GM04504 (cell line): ENCODE measurements at places on chromosomes 4 and X.

DNA sequence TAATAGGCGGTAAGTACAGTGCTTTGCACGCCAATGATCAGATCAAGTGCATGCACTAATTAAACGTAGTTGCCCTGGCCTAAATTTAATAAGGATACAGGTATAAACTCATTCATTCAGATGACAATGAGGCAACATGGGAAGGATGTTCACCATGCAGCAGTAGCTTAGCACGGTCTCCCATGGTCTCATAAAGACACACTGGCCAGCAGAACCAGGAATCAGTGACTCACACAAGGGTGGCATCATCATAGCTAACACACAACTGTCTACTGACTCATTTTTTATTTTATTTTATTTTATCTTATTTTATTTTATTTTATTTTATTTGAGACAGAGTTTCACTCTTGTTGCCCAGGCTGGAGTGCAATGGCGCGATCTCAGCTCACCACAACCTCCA lies 42.7 kb downstream of the TMEM156 start:
- peak; percentile 14 for DNase-seq

DNA sequence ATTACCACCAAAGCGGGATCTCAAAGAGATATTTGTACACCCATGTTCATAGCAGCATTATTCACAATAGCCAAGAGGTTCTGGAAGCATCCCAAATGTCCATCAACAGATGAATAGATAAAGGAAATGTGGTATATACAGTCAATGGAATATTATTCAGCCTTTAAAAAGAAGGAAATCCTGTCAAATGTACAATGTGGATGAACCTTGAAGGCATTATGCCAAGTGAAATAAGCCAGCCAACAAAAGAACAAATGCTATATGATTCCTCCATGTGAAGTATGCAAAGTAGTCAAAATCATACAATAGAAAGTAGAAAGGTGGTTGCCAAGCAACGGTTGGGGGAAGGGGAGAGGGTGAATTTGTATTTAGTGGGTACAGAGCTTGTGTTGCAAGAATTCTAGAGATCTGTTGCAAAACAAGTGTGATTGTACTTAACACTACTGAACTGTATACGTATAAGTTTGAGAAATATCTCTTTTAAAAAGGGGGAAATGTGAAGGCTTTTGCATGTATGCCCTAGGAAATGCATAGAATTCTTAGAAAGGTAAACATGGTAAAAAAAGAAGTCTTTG lies 5.0 kb upstream of the ZRSR2 start:
- no peak for DNase-seq

DNA sequence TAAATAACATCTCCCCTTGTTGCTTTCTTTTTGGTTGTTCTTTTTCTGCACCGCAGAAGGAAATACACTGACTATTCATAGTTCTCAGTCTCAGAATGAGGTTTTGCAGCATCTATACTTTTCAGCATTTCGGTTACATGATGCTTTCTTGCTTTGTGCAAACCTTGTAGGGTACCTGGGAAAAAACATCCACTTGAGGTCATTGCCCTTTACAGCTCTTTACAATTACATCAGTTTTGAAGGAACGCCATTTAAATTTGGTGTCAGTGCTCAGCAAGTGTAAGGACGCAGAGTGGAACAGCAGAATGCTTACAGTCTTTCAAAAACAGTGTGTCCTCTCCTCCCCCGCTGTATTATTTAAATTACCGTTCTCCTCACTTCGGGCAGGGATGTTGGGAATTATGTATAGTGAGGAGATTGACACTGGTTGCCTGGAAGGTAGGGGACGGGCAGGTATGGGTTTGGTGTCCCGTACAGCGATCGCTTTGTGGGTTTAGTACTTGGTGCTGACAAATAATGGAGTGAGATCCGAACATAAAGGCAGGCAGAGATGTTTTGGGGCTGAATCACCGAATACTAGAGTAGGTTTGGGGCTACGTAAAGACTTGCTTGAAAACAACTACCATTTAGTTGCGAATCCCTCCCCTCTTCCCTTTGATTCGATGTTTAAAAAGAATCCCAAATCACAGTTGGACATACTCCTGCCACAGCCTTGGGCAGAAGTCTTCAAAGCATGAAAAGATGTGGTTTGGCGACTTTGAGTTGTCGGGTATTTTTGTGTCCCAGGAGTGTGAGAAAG lies 2.0 kb upstream of the NKX3-2 start:
- no peak for DNase-seq

- DNase-seq, result no peak
Observed at GRCh38 chrX:73767017-73767416, 204.0 kb downstream of the CHIC1 start.

DNA sequence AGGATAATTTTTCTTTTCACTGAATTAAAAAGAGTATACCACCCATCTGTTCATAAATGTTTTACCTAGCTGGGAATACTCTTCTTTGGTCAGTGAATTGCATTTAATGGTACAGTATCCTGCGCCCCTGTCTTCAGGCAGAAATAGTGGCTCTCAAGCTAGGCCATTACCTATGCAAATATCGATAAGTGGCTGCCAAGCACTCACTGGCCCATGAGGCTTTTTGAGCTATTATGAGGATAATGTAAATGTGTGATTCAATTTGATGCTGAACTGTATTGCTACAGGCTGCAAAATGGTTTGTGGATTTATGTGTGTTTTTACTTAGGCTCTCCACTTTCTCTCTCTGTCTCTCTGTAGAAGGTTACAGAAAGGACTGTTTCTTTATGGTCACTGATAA lies 30.1 kb upstream of the MTMR1 start:
- DNase-seq, result no peak

DNA sequence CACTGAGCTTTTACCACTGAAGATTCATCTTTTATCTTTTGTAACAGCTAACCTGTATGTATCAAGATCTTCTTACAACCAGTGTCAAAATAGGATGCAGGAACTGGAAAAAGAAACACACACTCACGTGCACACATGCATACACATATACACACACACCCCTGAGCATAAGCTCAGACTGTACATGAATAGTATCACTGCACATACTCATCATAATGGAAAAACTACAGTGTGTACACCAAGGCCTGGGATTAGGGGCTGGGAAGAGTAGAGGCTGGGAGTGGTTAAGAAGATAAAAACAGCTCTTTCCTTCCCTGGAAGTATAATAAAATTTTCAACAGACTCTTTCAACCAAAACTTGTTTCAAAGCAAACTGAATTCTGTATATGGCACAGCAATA lies 73.4 kb downstream of the RELL1 start:
- no peak for DNase-seq

DNA sequence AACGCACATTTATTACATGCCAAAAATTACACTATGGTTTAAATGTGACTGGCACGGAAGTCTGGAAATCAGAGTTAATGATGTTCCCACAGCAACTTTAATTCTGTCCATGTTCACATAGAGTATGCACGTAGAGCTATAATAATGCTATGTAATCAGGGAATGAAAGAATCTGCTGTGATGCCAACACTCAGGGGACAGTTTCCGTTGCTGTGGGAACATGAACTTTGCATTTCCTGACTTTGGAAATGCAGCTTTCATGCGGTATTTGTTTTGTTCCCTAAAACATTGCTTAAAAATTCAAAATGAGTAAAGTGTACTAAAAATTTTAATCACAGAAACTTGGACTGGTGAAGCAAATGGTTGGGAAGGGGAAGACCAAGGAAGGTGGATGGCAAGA lies 65.7 kb downstream of the MAGEA1 start:
- no peak for DNase-seq

- no peak for DNase-seq
Observed at GRCh38 chrX:54530357-54530900, 410 bp downstream of the GNL3L start.

GRCh38 chr4:109914322-109914721 lies 1.6 kb downstream of the EGF start:
- no peak for DNase-seq

DNA sequence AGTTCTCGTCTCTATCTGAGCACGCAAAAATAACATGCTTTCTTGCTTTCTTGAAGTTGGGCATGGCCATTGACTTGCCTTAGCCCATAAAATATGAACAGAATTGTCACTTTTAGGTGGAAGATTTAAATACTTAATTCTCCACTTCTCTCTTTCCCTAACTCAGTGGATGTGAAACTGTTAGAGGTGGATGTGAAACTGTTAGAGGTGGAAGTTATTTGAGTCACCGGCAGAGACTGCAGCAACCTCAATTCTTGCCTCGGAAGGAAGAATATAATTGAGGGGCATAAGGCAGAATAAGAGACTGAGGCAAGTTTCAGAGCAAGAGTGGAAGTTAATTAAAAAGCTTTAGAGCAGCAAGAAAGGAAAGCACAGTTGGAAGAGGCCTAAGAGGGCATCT lies 2.8 kb upstream of the PARM1 start:
- no peak for DNase-seq

GRCh38 chrX:30777575-30777974 lies 111.5 kb downstream of the TAB3 start:
- no peak for DNase-seq

GRCh38 chr4:169018406-169018805 lies 8.4 kb upstream of the CBR4 start:
- DNase-seq, result no peak

DNA sequence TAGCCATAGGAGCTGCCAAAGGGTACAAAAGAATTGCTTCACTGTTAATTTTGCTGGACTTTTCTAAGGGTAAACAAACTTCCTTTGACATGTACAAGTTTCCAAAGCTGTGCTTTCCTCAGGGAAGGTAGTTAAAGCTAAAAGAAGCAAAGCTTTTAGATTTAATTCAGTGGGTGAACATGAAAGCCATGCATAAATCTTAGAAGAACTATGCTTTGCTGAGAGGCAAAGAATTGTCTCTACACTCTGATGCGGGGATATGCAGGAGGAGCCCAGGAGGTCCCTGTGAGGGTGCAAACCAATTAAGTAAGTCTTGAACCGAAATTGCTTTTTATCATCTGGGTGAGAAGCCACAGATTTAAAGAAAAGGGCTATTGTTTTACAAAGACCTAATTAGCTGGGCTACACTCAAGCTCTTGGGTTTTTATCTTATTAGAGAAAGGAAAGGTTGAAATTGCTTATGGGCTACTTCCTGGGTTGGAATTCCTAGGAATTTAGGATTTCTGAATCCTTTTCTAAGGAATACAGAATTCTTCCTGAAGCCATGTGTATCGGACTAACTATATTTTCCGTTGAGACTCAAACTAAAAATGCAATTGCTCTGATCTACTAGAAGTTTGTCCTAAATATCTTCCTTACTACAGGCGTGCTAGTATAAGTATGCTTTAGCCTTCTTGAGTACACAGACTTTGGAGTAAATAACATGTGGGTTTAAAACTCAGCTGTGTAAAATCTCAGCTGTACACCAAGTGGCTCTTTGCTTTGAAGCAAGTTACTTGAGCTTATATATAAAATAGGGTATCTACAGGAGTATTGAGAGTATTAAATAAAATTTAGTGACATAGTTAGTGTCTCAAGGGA lies 188.4 kb upstream of the ANK2 start:
- no peak for DNase-seq

- DNase-seq, result no peak
Observed at GRCh38 chr4:13493793-13494192, 9.7 kb upstream of the RAB28 start.

DNA sequence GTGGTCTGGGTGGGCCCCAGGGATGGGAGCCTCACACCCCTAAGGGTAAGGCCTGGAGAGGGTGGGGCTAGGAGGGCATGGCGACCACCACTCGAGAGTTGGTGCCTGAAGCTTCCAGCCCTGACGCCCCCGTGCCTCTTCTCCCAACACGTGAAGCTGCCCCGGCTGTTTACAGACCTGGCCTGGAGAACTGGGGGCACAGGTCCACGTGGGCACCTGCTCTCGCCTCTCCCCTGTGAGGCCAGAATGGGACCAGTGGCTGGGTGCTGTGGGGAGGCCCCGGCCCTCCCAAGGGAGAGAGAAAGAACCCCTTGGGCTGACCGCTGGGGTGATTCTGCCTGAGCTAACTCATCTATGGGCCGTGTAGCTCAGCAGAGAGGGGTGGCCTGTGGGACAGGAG lies 15.5 kb downstream of the NAT8L start:
- no peak for DNase-seq

- no peak for DNase-seq
Observed at GRCh38 chrX:55159551-55159950, 60.6 kb upstream of the PAGE5 start.

DNA sequence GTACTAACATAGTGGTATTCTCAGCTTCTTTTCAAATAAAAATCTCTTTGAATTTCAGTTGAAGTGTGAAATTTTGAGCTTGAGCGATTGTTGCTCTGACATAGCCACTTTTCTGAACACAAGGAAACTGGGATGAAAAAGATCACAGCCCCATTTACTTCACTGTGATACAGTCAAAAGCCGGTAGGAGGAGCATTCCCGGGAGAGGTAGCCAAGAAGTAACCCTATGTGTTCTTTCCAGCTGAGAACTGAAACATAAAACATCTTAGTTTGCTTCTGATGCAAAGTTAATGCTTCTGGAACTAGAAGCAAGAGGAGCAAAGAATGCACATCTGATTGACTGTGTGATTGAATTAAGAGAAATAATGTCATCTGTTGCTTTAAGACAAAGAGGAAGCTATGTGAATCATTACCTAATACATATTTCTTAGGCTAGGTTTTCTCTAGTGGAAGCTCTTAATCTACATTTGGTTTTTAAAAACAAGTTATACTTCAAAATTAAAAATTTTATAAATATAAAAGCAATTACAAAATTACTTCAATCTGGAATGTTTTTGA lies 88.3 kb upstream of the UNC5C start:
- DNase-seq, result no peak

GRCh38 chr4:61400439-61401038 lies 200.4 kb downstream of the ADGRL3 start:
- DNase-seq, result no peak

GRCh38 chrX:52082578-52082977 lies 13.6 kb upstream of the MAGED4B start:
- peak; percentile 10 for DNase-seq

DNA sequence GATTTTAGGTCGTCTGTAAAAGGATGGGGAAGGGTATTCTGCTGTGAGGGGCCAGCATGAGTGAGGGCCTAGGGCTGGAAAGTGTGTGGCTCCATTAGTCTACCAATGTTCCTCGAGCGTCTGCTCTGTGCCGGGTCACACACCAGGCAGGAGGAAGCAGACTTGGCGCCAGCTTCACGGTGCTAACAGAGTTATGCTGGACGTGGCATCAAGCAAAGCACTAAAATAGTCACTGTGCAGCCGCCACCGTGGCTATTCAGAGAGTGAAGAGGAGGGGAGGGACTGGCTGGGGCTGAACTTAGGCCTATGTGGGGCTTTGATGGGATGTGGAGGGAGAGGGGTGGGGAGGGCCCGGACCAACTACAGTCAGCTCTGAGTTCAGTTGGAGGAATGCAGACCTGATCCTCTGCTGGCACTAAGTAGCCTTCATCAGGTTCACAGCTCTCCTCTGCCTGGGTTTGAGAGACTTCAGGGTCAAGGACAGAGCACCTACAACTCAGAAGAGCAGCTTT lies 83.9 kb upstream of the MSX1 start:
- no peak for DNase-seq

GRCh38 chr4:133982533-133983224 lies 218.9 kb downstream of the PABPC4L start:
- peak; percentile 44 for DNase-seq

GRCh38 chr4:140289486-140289885 lies 84.0 kb upstream of the SCOC start:
- DNase-seq, result no peak

DNA sequence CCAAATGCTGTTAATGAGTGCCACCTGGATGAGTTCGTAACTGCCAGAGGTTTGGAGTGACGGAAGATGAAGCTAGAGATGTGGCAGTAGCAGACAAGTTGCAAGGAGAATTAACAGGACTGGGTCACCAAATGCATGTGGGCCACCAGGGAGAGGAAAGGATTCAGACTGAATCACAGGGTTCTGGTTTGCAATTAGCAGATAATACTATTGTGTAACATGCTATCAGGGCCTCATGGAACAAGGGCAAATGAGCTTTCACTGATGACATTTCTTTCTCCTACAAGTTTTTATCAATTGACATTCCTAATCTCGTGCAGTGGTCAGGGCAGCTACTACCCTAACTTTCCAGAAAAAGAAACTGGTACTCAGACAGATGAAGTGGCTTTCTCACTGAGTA lies 21.4 kb downstream of the GAB3 start:
- no peak for DNase-seq
